Dermis lymphatic vessel endothelial cell (primary cell): ENCODE measurements at places on chromosomes 1 and 21. TPM values are rescaled to one million over a fixed set of nuclear protein-coding genes. Genes with fewer than 3 reads are reported as not detected.

USH2A gene
- total RNA-seq: not detected in 2 replicates

TMEM61 gene
- total RNA-seq: not detected in 2 replicates

TNFRSF25 gene
- 2.8 and 6.7 TPM in 2 replicates for total RNA-seq

OPRD1 gene
- under 0.01 TPM in 1 of 2 replicates, not detected in the other for total RNA-seq

C4BPB gene
- 0.65 and 0.69 TPM in 2 replicates for total RNA-seq

SELP gene
- 0.34 and 0.54 TPM in 2 replicates for total RNA-seq

LCE6A gene
- total RNA-seq: not detected in 2 replicates

DYNLT5 gene
- total RNA-seq: 0.43 and 1.1 TPM in 2 replicates

KRTAP7-1 gene
- total RNA-seq: not detected in 2 replicates

NOS1AP gene
- total RNA-seq: under 0.01 TPM in 1 of 2 replicates, not detected in the other

CLEC20A gene
- total RNA-seq: 0.17 TPM in 1 of 2 replicates, not detected in the other

VWA5B1 gene
- not detected in 2 replicates for total RNA-seq

CFAP141 gene
- total RNA-seq: not detected in 2 replicates

SCYL3 gene
- total RNA-seq: 8.2 and 11.1 TPM in 2 replicates

RNF19B gene
- total RNA-seq: 10.7 and 12.1 TPM in 2 replicates

A3GALT2 gene
- total RNA-seq: 0.09 TPM in 1 of 2 replicates, not detected in the other

TMCO4 gene
- total RNA-seq: 6.1 and 7.6 TPM in 2 replicates

PPFIA4 gene
- 0.11 and 0.17 TPM in 2 replicates for total RNA-seq

REN gene
- total RNA-seq: 0.11 TPM in 1 of 2 replicates, not detected in the other

FLG2 gene
- not detected in 2 replicates for total RNA-seq

FCER1A gene
- not detected in 2 replicates for total RNA-seq

CCDC185 gene
- not detected in 2 replicates for total RNA-seq

PTCH2 gene
- total RNA-seq: 0.09 TPM in 1 of 2 replicates, not detected in the other

PLEKHN1 gene
- total RNA-seq: 0.11 and 0.17 TPM in 2 replicates

ADAMTS5 gene
- total RNA-seq: 0.43 and 2.9 TPM in 2 replicates
